ENCODE measurements at places on chromosomes 2 and 18.

GRCh38 chr2:151718247-151718646 is 16.0 kb downstream of the NEB start:
- no peak for DNase-seq

DNA sequence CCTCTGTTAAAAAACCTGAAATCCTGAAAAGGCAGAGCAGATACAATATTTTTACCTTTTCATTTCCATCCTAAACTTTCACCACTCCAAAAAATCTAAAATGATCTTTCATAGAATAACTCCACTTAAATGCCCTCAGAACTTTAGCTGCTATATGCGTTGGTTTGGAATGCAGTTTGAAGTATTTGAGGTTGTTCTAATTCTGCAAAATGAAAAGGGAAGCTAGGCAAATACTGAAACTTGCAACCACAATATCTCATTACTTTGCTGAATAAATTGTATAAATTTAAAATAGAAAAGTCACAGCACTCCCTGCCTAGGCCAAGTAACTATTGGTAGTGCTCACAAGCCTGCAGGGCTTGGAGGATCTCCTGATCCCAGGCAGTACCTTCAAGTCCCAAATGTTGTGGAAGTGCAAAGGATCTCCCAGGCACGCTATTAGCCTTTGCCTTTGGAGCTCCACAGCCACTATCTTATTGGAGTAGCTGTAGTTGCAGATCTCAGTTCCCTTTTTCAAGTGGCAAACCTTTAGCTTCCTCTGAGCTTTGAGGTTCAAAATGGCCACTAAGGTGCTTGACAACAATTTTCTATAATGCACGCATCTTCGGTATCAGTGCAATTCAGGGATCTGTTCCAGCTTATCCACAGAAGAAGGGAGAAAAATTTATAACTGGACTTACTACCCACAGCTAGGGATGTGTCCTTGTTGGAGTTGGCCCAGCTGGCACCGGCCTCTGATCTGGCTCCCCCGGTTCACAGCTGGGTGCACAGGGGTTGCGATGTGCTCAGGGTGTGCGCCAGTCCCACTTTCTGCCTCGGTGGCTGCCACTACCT is 43.4 kb upstream of the ANKRD62 start:
- no peak for DNase-seq

- DNase-seq, result peak; percentile 45
Observed at GRCh38 chr18:59051470-59052165, 88.1 kb upstream of the SEC11C start.

- no peak for DNase-seq
Observed at GRCh38 chr18:58104096-58104495, 60.1 kb downstream of the NEDD4L start.

DNA sequence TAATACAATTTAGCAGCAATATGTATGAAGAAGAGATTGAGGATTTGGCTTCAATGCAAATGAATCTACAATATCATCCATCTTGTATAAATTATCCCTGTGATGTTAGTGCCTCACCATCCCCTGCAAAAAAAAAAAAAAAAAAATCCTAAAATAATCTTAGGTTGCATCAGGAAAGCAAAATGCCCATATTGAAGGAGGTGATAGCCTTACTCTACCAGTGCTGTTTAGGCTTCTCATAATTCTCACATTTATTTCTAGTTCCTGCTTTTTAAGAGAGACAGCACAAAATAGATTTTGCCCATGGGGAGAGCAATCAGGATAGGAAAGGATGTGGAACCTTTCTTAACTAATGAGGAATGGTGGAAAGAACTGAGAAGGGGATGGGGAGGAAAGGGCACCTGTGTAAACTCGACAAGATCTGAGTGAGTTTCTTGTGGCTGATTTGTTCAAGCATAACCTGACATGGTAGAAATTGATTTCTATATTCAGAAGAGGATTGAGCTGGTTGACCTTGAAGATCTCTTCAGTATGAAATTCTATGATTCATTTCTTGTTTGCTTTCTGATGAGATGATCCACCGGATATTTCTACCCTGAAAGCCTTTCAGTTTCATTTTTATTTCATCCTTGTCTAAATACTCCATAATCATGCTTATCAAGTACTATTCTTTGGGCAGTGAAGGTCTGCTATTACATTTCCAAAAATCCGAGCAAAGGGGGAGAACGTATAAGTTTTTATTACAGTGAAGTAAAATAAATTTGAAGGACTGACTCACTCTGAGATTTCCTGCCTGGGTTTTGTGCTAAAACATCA is 391.2 kb downstream of the PTPRM start:
- DNase-seq, result peak; percentile 32
